ENCODE measurements at places on chromosomes 7 and 10.

GRCh38 chr10:44425466-44425865, 40.6 kb upstream of the CXCL12 start:
- DNase-seq, result no peak

GRCh38 chr10:77381750-77382149, 255.9 kb downstream of the KCNMA1 start:
- DNase-seq, result no peak

DNA sequence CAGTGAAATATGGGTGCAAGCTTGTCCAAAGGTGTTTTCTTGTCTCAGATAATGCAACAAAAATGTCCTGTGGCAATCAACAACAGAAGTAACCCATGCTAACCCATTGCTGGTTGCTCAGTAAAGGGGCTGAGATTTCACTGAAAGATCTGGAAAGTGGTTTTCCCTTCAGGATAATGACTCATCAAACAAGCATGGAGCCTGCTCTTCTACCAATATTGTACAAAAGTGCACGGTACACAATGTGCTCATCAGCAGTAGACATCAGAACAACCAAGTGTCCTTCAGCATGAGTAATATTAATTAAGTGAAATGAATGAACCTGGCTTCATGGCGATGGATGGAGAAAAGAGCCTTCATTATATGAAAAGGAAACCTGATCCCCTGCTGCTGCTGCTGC, 287.1 kb upstream of the NEBL start:
- no peak for DNase-seq

- DNase-seq, result no peak
These were observed 50.2 kb downstream of the LOXL4 start for GRCh38 chr10:98217801-98218200.

- DNase-seq, result no peak
These were observed 24.4 kb downstream of the CACNA2D1 start for GRCh38 chr7:82419200-82419599.

GRCh38 chr10:87534173-87534858, 29.6 kb downstream of the MINPP1 start:
- DNase-seq, result no peak

GRCh38 chr7:81662531-81662930, 107.3 kb downstream of the HGF start:
- no peak for DNase-seq

GRCh38 chr7:23072922-23073321, 32.7 kb upstream of the KLHL7 start:
- no peak for DNase-seq

DNA sequence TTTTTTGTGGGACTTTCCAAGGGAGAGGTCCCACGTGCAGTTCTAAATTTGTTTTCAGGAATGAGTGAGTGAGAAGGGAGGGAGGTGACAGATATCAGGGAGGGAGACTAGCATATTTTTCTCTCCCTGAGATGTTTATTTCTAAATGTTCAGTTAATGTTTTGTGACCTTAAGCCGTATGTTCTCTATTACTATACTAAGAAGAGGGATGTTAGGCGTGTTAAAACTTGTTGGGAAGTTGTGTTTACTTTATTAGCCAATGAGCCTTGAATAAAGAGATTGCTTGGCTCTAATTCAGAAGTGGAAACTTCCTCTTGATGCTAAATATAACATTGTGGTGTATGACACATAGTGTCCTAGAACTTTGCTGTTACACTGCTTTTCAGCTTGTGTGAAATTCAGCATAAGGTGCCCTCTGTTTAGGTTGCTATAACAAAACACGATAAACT, 37.3 kb downstream of the DNAH11 start:
- DNase-seq, result no peak

DNA sequence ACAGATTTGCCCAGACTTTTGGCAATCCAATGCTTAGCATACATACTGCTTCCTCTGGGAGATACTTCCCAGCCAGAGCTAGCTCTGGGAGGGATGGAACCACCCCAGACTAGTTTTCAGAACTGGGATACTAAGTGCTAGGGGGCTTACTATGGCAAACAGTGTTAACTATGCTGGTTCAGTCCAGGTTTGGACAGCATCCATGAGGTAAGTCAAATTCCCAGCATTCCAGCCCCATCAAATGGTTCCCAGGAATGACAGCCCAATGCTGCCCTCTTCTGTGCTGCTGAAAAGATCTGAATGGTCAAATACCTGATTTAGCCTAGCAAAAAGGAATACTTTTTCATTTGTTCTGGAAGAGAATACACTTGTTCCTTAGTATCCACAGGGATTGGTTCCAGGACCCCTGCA, 141.7 kb upstream of the CCDC6 start:
- no peak for DNase-seq

DNA sequence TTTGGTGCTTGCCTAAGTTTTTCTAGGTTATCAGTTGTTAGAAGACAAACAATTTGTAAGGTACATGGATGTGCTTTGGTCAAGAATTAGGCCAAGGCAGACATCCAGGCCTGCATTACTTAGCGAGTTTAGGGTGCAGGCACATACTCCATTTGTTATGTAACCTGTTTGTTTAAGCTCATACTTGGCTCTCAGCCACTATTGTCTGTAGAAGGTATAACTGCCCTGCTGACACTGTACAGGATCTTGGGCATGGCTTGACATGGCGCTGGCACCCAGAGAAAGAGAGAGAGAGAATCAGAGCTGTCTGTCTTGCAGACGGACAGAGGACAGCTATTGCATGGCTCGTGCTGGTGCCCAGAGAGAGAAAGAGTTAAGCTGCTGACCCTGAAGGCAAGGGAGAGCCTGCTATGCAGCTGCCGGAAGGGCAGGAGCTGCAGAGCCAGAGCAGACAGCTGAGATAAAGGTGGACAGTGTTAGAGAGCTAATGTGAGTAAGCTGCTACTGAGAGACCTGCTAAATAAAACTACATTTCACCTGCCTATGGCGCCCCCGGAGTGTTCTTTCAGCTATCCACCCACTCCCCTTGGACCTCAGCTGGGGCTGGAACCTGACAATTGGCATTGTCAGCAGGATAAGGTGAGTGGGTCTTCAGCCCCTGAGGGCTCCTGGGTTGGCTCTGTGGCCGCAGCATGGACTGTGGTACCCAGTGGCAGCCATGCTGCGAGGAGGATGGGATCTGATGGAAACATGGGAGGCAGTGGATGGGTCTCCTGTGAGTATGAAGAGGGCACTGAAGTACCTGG, 120.9 kb upstream of the TMEM106B start:
- no peak for DNase-seq

DNA sequence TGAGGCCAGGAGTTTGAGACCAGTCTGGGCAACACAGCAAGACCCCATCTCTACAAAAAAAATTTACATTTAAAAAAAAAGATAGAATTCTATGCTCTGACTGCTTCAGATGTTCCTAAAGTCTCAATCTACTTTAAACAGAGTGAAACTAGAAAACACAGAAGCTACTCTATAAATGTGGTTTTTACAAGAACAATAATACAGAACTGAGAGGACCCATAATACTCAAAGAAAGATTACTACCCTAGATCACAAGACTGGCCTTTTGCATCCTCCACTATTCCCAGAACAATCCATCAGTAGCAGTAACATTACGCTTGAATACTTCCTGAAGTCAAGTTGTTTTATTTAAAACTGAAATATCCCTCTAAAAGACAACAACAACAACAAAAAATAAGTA, 119.4 kb downstream of the ZFAND4 start:
- DNase-seq, result no peak

DNA sequence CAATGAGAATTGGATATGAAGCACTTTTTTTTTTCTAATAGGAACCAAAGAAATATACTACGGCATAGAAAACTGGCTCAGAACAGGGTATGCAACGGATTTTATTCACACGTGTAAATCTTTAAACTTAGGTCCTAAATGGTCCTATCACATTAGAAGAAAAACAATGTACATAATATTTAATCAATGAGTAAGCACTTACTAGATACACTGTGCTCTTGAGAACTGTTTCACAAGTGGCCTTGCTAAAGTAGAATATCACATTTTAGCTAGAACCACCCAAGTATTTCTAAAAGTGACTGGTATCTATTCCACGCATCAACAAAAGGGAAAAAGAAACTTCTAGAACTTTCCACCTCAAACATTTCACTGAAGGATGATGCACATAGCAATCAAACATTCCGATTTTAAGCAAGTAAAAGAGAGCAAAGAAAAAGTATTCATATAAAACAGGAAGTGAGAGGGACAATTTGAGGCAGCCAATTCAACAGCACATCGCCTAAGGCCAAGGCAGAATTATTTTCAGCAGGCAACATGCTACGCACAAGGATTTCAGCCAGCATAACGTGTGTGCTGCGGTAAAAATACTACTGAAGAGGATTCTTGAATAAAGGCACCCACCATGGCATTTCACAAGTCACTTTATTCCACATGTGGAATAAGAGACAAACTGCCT, 55.8 kb downstream of the PARD3 start:
- no peak for DNase-seq
